ENCODE measurements at places on chromosomes 5 and 9.
A peak's percentile ranks its signal among the peaks of the same experiment; 100 is the strongest.

- DNase-seq = no peak
Measured at GRCh38 chr5:1519631-1520210, 4.0 kb downstream of the LPCAT1 start.

DNA sequence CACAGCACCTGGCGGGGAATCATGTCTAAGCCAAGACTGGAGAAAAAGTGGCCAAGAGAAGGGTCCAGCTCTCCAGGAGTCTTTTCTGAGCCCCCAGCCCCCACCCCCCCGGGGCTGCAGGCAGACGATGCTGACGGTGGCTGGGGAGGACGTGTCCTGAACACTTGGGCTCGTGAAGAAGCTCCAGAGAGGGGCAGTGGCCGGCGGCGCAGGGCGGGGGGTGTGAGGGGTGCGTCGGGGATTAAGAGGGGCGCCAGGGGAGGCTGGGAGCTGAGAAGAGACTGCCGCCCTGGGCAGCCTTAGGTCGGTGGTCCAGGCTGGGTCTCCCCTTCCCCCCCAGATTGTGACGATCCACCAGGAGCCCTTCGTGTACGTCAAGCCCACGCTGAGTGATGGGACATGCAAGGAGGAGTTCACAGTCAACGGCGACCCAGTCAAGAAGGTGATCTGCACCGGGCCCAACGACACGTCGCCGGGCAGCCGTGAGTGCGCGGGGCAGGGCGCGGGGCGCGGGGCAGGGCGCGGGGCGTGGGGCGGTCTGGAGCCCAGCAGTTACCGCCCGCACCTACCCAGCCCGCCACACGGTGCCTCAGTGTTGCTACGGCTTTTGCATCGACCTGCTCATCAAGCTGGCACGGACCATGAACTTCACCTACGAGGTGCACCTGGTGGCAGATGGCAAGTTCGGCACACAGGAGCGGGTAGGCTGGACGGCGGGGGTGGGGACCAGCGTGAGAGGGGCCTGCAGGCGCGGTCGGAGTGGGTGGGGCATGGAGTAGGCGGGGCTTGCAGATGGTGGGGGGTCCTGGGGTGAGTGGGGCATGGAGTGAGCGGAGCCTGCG lies 8.9 kb downstream of the LRRC26 start:
- DNase-seq = peak; percentile 82

DNA sequence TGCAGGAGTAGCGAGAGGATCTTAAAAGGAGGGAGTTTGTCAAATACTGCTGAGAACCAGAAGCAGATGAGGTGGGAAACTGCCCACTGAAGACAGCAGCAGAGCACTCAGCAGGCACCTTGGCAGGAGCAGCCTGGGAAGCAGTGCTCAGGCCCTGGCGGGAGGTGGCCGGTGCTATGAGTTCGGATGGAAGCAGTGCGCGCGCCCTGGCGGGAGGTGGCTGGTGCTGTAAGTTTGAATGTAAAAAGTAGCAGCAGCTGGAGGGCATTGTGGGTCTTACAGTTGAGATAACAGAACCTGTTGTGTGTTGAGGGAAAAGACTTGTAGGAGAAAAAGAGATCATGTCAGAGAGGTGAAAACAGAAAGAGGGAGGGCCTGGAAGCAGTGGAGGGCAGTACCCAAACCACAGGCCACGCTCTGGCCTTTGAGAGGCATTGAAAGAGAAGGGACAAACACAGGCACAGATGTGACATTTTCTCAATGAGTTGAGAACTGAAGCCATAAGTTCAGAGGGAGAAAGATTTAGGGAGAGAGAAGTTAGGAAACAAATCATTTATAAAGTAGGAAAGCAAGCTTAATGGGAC lies 130.9 kb downstream of the ERCC6L2 start:
- no peak for DNase-seq

GRCh38 chr5:101288633-101289032 lies 385.6 kb upstream of the ST8SIA4 start:
- DNase-seq = no peak

DNA sequence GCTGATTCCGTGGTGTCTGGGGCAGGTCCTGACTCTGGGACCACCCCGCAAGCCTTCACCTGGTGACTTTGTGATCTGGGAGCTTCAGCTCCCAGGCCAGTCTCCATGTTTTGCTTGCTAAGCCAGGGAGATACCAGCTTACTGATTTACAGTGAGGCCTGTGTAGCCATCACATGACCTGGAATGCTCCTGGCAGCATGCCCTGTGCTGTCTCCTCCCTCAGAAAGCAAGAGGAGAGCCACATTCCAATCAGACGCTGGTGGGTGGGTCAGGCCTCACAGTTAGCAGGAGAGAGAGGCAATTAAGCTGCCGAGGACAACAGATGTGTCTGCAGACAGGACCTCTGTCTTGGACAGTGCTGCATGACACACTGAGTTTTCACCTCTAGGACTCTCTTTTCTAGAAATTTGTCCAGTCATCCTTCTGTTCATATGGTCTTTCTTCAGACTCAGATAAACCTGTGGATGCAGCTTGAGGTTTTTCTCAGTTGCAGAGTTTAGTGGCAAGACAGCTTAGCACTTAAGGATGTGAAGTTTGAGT lies 24.4 kb upstream of the GRPEL2 start:
- peak; percentile 60 for DNase-seq

DNA sequence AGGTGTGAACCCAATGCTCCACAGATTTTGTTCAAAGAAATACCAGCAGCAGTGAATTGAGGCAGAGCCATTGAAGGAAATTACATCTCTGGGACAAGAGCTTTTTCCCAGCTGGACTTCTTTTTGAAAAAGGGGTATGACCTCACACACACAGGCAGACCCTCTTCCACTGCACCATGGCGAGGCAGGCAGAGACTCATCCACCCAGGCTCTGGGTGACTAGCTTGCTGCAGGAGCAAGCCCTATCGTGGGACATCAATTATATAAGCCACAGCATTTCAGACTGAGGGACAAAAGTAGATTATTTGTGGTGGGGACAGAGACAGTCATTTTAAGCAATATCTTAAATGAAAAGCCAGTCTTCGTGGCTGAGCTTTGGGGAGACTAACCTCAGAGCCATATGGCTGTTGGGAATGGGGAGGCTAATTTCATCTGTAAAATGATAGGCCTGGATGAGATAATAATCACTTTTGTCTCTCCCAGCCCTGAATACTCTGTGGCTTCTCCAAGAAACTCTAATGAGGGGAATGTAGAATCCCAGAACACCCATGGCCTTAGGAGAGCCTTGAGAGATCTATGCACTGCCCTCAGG lies 113.1 kb upstream of the TNC start:
- DNase-seq = no peak

DNA sequence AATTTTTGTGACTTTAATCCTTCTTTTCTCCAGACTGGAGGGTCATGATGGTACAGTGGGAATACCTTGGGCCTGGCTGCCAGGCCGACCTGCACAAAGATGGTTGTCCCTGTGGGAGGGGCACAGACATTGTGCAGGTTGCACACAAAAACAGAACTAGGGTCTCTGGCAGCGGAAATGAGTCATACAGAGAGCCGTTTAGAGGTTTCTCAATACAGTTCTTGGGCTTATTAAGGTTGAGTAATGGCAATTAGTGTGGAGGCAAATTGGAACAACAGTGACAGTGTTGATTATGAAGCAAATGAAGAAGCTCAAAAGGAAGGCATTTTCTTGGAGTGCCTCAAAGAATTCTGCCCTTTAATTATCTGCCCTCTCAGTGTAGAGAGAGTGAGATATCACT lies 173.6 kb downstream of the TENT4A start:
- DNase-seq = no peak

GRCh38 chr9:123235448-123235847 lies 32.9 kb downstream of the STRBP start:
- no peak for DNase-seq

DNA sequence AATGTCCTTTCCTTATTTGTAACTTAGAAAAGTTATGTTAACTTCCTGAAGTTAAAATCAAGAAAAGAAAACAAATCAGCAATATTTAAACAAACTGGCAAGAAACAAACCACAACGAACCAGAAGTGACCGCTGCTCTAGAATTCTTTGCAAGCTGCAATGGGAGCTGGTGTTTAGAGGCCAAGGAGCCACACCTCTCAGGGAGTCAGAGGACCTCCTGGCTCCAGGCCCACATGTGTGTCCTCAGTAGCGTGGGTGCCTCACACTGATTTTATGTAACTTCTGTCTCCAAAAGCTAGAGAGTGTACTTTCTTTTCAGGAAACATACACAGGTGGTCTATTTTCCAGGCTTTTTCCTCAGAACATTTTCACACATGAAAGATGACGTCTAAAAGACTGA lies 100.4 kb downstream of the IRX2 start:
- no peak for DNase-seq

- DNase-seq = no peak
Measured at GRCh38 chr5:181188700-181189362, 16.2 kb downstream of the TRIM7 start.

- no peak for DNase-seq
Measured at GRCh38 chr9:33924978-33925797, 108.2 kb downstream of the UBE2R2 start.

GRCh38 chr5:88551724-88552345 lies 283.2 kb upstream of the TMEM161B start:
- no peak for DNase-seq

DNA sequence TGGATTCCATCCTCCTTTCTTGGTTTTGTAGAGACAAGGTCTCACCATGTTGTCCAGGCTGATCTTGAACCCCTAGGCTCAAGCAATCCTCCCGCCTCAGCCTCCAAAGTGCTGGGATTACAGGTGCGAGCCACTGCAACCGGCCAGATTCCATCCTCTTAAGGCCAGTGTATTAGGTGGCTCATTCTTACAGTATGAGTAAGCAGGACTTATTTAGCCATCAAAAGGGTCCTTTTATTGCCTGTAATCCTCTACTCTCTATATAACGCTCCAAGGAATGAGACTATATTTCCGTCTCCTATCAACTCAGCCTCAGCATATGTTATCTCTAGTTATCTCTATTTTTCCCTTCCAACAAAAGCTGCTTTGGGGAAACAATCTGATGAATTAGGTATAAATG lies 3.0 kb upstream of the ERBIN start:
- DNase-seq = no peak

- DNase-seq = no peak
Measured at GRCh38 chr5:133869519-133870335, 98.7 kb downstream of the C5orf15 start.

DNA sequence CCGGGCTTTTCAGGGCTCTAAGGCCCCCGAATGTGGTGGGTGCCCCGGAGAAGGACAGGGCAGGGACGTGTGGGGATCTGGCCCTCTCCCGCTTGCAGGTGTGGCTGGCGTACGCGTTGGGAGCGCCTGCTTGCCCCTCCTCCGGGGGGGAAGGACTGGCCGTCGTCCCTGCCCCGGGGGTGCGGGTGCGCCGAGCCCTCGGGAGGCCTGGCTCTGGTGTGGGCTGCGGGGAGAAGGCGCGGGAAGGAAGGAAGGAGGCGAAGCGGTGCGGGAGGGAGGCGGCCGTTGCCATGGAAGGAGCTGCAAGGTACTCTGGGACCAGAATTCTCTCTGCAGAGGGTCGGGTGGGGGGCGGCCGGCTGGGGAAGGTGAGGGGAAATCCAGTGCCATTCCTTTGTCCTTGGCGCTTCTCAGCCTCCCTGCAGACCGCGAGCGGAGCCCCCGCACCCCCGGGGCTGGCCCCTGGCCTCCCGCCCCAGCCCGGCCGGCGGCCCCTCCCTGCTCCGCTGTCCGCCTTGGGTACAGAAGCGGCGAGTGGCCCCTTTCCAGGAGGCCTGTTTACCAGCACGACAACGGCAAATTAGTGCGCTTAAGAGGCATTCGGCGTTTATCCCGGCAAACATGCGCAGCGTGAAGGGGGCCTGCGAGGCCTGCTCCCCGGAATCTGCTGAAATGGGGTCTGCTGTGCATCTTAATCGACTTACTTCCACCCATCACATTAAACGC lies 67.1 kb upstream of the UNC5A start:
- DNase-seq = no peak

- DNase-seq = no peak
Measured at GRCh38 chr5:1039210-1039548, 30.6 kb downstream of the NKD2 start.

DNA sequence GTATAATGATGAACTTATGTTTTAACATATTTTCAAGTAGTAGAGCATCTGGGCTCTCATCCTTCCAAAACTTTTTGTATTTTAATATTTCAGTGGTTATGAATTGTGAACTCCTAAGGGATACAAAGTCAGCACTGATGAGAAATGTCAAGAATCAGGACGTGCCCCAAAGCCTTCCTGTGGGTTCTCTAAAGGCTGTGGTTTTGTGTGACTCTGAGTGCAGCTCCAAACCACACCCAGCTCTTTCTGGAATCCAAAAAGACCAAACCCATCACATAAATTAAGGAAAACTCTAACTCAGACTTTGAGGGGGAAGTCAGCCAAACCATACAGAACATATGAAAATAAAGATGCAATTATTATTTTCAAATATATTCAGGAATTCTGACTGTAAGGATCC lies 40.8 kb upstream of the SMU1 start:
- DNase-seq = no peak

DNA sequence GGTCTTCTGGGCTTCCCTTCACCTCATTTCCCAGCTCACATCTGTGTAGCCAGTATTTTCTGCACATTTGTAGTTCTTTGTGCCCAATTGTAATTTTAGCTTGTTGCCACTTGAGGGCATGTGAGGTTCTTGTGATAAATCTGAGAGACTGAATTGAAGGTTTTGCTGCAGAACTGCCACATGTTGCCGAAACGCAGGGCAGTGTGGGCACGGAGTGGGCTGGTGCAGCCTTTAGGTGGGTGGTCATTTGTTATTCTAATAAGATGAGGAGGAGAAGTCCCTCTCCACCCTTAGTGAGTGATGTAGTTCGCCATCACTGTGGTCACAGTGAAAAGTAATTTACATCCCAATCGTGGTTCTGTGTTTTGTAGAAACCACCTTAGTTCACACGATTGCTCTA lies 21.2 kb downstream of the OTULIN start:
- DNase-seq = peak; percentile 60

DNA sequence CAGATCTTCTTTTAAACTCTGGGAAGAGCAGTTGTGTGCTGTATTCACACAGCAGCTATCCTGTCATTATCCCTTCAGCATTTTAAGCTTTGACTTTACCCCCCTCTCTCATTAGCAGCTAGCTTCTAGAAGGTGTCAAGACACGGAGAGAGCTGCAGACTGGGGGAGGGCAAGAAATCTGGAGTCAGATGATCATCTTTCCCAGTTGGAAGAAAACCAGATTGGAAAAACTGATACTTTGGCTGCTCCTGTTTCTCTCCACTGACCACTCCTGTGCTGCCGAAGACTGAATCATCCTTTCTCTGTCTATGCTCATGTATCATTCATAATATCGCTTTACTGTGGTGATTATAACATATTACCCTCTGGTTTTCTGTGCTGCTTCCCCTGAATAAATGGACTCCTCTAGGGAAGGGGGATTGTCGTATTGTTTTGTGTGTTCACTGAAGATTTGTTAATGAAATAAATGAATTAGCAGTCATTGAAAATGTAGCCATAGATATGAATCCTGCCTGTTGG lies 75.1 kb downstream of the SH3GL2 start:
- DNase-seq = no peak

- DNase-seq = no peak
Measured at GRCh38 chr5:127320032-127320965, 29.7 kb downstream of the MEGF10 start.

- DNase-seq = no peak
Measured at GRCh38 chr9:114369216-114370130, 18.3 kb downstream of the AKNA start.

GRCh38 chr5:59040024-59040803 lies 457.3 kb downstream of the RAB3C start:
- DNase-seq = no peak

GRCh38 chr5:14078716-14079115 lies 64.4 kb upstream of the TRIO start:
- no peak for DNase-seq

GRCh38 chr5:66862020-66862419 lies 265.8 kb downstream of the MAST4 start:
- no peak for DNase-seq

- DNase-seq = no peak
Measured at GRCh38 chr9:121756474-121757280, 105.2 kb downstream of the DAB2IP start.
